ENCODE measurements at places on chromosomes 12 and 14.

- no peak for DNase-seq
Measured at GRCh38 chr12:92036771-92037453, 108.7 kb downstream of the BTG1 start.

DNA sequence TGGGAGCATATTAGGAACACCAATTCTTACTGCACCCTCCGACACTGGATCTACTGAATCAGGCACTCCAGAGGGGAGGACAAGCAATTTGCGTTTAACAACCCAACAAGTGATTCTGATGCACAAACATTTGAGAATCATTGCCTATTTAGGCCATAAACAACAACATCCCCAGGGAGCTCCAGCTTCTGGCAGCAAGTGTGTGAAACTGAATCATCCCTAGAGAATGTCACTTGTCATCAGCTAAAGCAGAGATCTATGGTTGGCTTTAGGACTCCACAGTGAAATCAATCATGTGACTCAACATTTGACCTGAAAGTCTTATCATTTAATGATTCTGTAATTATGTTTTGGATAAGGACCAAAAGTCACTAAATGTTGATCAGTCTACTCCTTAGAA lies 505.0 kb upstream of the FLRT2 start:
- no peak for DNase-seq

DNA sequence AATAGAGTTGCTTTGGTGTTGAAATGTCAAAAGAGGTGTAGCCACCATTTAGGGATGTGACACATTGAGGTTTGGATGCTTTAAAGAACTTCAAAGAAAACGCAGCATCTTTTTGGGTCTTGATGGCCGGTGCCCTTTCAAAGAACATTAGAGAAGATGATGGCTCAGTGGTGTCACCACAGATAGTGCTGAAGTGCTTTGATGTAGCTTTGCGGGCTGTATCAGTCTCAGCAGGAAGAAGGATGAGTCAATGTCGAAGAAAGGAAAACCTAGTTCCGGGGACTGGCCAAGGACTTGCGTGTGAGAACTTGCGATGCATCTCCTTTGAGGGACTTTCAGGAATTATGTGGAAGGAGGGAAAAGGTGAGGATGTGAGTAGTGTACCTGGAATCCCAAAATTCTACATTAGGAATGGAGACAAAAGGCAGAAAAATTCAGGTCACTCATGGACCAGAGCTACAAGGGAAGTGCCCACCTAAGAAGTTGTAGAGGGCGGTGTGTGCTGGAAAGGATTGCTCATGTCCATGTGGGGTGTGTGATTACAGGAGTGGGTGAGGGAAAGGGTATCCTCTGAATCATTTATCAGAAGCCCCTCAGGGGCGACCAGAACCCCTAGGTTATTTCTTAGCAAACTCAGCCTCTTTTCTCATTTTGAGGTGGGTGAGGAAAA lies 39.7 kb upstream of the GZMB start:
- no peak for DNase-seq

- DNase-seq = peak; percentile 3
Measured at GRCh38 chr12:91406920-91407341, 224.3 kb upstream of the DCN start.

DNA sequence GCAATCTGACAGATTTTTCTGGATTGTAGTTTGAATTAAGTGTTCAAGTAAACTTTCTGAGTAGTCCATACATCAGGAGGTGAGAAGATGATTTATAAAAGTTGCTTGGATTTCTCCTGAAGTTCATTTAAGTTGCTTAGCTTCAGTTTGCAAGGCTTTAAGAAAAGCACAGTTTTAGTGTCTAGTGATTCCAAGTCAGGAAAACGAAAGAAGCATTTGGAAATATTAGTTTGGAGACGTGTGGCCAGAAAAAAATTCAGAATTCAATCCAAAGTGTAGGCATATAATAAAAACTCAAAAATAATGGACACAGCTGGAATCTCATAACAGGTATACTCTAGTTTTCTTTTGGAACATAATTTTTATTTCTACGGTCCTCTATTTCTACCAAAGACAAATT lies 25.5 kb upstream of the PRICKLE1 start:
- DNase-seq = no peak

DNA sequence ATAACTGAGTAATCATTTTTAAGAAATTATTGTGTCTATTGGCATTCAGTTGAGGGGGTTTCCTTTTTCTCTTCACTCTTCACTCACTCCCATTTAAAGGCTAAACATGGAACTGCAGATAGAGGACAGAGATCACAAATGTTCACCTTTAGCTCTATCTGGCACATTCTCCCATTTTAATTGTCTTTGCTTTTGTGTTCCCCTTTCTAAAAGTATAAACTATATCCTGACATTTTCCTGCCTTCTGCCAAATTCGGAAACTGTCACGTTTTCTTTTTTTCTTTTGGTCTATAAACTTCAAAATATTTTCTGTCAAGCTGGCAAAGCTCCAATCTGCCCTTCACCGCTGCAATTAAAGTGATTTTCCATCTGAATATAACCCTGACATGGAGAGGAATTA lies 219.8 kb upstream of the CDKN3 start:
- no peak for DNase-seq

- no peak for DNase-seq
Measured at GRCh38 chr14:95440951-95441350, 75.5 kb downstream of the SYNE3 start.

DNA sequence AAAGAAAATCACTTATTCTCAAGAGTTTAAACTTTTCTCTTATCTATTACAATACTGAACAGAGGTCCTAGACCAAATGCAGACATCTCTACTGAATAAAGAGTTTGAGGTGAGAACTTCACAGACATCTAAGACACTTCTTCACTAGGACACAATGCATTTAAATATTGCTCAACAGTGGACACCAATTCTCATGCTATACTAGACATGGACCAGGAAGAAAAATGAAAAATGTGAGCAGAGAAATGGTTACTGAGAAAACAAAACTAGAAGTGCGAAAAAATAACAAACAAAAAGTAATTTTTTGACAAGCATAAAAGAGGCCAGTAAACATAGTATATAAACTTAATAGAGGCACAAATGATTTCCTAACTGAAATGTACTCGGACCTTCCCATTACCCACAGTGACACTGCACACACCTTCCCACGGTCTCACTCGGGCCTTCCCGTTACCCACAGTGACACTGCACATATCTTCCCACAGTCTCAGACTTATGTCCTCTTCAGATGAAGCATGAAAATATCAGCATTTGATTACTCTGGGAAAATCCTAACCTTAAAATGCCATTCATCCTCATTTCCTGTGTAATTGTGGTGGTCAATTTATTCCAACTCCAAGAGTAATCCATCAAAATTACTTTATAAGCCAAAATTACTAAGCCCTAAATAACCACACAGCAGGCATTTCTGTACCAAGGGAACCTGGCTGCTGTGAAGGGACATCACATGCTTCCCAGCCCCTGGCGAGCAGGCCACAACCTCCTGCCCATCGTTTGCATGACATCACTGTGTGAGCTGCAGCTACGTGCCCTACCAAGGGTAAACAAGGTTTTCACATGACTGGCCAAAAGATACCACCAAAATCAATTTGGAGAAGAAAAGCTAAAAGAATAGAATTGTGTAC lies 6.4 kb downstream of the SLC15A4 start:
- peak; percentile 60 for DNase-seq

- no peak for DNase-seq
Measured at GRCh38 chr14:101972126-101972866, 7.9 kb downstream of the DYNC1H1 start.

DNA sequence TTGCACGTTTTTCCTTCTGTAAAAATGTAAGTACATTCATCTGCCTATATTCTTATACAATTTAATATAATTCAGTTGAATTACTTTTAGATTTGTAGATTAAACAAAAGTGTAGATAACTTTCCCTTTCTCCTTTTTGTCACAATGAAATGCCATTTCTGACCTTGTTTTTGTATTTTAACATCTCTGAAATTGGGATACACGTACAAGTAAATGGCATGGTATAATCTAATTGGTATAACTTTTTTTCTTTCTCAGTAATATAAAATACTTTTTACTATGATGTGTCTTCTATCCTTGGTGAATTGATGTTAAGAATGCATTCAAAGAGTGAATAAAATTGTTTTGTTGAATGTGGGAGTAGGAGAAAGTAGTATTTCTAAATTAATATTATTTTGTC lies 210.0 kb downstream of the ERC1 start:
- no peak for DNase-seq

DNA sequence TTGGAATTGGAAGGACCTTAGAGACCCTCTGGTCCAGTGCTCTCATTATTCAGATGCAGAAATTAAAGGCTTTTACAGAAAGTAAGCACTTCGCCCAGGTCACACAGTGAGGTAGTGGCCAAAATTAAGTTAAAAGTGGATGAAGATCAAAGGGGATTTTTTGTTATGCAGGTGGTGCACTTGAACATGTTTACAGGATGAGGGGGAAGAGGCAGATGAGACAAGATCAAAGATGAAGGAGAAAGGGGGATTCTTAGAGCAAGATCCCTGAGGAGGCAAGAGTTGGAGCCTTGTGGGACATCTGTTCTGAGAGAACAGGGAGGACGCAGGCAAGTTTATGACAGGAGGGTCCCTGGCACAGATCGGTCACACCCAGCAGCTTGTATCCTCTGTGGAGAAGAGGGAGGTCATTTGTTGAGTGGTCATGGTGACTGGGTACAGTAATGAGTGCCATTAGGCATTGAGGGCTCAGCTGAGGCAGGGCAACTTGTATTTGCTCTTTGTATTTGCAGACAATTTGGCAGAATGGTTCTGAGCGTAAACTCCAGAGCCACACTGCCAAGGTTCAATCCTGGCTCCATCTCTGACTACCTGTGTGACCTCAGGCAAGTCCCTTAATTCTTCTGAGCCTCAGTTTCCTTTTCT lies 84.0 kb downstream of the BORCS5 start:
- DNase-seq = no peak

DNA sequence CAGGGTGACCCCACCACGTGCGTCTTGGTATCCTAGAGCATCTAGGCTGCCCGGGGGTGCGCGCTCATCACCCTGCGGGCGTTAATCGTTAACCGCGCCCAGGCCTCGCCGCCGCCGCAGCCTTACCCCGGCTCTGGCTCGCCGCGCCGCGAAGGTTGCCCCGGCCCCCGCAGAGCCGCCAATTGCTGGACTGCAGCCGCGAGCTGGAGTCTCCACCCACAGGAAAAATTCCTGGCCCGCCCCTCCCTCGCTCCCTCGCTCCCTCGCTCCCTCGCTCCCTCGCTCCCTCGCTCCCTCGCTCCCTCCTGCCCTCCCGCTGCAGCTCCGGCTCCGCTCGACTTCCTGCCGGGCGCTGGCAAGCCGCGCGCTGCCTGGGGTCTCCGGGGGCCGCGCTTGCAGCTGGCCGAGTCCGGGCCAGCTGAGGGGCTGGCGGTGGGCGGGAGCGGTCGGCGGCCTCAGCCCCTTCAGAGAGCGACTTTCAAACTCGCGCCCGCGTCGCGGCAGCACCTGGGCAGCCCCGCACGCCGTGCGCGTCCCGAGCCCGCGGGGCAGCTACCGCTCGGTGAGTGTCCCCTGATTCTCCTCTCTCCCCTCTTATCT lies at the start of gene PLEKHG3:
TSS of gene PLEKHG3 (plus strand) at position 282 of the 600 bp plus-strand sequence. CDS start 23,208 bp downstream, outside the sequence.
- no peak for DNase-seq

DNA sequence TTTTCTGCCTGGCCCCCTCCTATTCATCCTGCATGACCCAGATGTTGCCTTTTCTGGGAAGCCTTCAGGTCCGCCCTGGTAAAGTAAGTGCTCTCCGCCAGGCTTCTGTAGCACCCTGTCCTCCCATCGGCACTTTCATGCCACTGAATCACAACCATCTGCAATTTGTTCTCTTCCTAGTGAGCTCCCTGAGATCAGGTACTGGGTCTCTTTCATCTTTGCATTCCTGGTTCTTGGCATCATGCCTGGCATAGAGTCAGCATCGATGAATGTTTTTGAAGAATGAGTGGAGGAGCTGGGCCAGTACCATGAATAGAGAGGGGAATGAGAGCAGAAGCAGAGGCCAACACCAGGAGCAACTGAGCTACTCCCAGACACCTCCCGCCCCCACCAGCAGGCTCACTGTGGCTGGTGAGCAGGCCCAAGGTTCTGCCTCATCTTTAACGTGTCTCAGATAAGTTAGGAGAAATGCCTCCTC lies 13.1 kb downstream of the ZDHHC22 start:
- no peak for DNase-seq

- DNase-seq = no peak
Measured at GRCh38 chr14:100866666-100867630, 36.6 kb downstream of the RTL1 start.

- DNase-seq = no peak
Measured at GRCh38 chr12:2338991-2339431, 286.2 kb downstream of the CACNA1C start.

DNA sequence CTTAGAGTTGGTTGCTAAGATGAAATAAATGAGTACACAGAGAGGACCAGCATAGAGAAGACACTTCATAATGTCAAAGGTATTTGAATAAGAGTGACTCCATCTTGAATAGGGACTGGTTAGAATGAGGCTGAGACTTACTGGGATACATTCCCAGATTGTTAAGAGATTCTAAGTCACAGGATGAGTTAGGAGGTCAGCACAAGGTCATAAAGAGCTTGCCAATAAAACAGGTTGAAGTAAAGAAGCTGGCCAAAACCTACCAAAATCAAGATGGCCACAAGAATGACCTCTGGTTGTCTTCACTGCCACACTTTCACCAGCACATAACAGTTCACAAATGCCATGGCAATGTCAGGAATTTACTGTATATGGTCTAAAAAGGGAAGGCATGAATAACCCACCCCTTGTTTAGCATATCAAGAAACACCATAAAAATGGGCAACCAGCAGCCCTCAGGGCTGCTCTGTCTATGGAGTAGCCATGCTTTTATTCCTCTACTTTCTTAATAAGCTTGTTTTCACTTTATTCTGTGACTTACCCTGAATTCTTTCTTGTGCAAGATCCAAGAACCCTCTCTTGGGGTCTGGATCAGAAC lies 8.3 kb upstream of the SERPINA1 start:
- no peak for DNase-seq

GRCh38 chr14:100524933-100525243 lies 62.3 kb downstream of the BEGAIN start:
- DNase-seq = peak; percentile 68

GRCh38 chr12:119391673-119392072 lies 57.1 kb downstream of the CCDC60 start:
- no peak for DNase-seq

- no peak for DNase-seq
Measured at GRCh38 chr12:103589517-103589916, 2.4 kb downstream of the STAB2 start.

- DNase-seq = no peak
Measured at GRCh38 chr12:5904441-5904840, 40.6 kb downstream of the ANO2 start.

GRCh38 chr14:45526715-45527549 lies 273.9 kb upstream of the MIS18BP1 start:
- peak; percentile 50 for DNase-seq

- no peak for DNase-seq
Measured at GRCh38 chr14:91870001-91870400, 2.7 kb upstream of the TC2N start.
